ENCODE measurements at places on chromosomes 2 and 18.

GRCh38 chr2:219704878-219705277, 77.4 kb downstream of the SLC4A3 start:
- DNase-seq = no peak

- DNase-seq = no peak
Observed at GRCh38 chr2:184481865-184482264, 116.5 kb upstream of the ZNF804A start.

- no peak for DNase-seq
Observed at GRCh38 chr2:46530639-46531038, 51.3 kb downstream of the TMEM247 start.

- DNase-seq = no peak
Observed at GRCh38 chr2:206993964-206994363, 54.6 kb downstream of the CPO start.

GRCh38 chr2:8103085-8103708, 578.7 kb upstream of the ID2 start:
- DNase-seq = no peak
